ENCODE measurements at places on chromosomes 5 and 9.

- DNase-seq, result no peak
These were observed 10.3 kb downstream of the SOHLH1 start for GRCh38 chr9:135689011-135689410.

DNA sequence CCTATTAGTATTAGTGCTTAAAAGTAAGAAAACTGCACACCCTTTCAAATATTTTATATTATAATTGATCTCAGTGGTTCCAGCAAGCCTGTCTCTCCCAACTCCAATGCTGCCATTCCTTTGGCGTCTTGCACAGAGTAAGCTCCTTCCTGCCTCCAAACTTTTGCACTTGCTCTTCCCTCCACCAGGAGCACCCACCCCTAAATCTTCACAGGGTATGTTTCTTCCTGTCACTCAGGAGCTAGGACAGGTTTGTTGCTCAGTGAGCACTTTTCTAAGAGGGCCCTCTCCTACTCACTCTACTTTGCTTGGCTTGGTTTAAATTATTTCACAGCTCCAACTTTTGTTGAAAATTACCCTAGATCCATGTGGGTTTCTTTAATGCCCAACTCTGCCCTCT, 189.1 kb upstream of the ADRA1B start:
- no peak for DNase-seq

- DNase-seq, result peak; percentile 51
These were observed 19.6 kb upstream of the LIX1 start for GRCh38 chr5:97162045-97162444.

DNA sequence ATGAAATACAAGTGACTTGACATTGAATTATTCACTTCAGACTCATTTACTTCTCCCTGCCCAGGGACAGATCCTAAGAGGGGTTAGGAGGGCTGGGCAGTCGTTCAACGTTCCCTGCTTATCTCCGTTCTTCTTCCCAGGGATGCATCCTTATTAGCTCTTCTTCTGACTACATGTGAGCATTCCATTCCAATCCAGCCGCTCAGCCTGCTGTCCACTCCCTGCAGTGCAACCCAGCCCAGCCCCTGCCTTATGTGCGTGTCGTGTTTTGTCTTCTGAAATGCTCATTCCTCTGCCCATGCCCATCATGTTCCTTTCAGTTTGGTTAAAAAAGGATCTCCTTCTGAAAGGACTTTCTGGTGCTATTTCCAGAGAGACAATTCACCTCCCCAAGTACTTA, 64.7 kb upstream of the PALM2AKAP2 start:
- no peak for DNase-seq

DNA sequence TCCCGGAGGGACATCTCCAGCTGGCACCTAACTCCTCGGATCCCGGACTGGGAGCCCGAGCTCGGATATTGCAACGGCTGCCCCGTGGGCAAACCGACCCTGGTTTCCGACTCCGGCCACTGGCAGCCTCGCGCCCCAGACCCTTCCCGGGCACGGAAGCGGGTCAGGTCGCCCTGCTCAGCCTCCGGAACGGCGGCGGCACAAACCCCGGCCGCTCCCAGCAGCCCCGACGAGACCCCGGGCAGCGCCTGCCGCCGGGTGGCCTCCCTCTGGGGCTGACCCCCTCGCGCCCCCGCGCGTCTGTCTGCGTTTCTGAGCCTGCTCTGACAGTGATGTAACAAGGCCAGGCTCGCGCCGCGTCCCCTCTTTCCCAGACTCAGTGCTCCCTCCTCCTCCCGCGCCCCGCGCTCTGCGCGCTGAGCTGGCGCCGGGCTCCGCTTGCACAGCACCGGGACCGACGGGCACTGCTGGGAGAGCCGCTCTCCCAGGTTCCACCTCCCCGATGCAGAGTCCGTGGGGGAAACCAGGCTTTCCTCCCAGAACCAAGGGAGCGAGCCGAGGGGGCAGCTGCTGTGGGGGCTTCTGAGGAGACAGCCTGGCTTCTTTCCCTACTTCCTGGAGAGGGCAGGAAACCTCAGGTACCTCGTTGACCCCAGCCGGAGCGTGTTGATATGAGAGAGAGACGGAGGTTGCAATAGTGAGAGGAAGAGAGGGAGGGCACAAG, at the start of gene TMEM215:
TMEM215 (plus strand) TSS at position 373 of the 724 bp plus-strand sequence. CDS start 644 bp downstream, outside the sequence.
- DNase-seq, result no peak
